Testis (tissue), 5 donors: ENCODE measurements at places on chromosomes 5 and 9. TPM values are rescaled to one million over a fixed set of nuclear protein-coding genes. Genes with fewer than 3 reads are reported as not detected.

Gene ZNF366
- 0.96 TPM for polyA plus RNA-seq

Gene CNTFR
- 11.8 TPM for polyA plus RNA-seq

Gene LRRC14B
- 0.33 TPM for polyA plus RNA-seq

Gene GRIA1
- polyA plus RNA-seq: 5.4 TPM

Gene SGCD
- 5.0 TPM for polyA plus RNA-seq

DNA sequence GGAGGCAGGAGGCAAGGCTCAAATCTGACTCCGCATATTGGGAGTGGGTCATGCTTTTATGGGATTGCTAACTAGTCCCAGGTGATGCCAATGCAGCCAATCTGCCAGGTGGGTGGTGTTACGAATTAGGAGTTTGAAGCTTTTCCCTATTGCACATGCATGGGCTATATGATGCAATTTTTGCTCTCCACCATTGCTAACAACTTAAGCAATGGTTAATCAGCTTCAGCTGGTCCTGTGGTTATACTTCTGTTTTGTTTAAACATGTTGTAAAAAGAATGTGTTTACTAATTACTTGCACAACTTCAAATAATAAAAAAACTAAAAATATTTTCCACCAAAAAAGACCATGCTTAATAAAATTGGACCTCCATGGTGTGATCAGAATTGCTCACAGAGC lies 55.7 kb downstream of the SHC3 start:
- no peaks in the 10 kb centered on the region for H3K27me3 ChIP-seq
- no peaks in the 10 kb centered on the region for H3K4me1 ChIP-seq
- H3K4me3 ChIP-seq: no peak overlapping the region
- no peak for DNase-seq

- DNase-seq: no peak
- H3K36me3 ChIP-seq: no peaks in the 10 kb centered on the region
- H3K27ac ChIP-seq: no peak overlapping the region
- no peaks in the 10 kb centered on the region for H3K4me1 ChIP-seq
Observed at GRCh38 chr9:79896390-79896980, 324.7 kb downstream of the TLE4 start.

DNA sequence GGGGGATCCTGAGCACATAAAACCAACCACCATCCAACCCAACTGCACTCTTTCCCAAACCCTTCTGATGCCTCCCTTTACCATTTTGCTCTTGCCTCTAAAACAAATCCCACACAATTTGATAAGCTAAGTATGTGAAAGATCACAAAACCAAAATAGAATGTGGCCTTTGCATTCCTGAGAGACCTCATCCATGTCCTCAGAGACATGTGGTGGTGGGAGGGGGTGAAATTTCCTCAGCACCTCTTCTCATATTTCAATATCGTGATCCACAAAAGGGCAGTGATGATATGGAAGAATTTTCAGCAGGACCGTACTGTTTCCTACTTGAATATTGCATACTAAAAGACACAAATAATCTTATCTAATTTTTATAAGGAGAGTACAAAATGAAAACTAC lies 423.3 kb downstream of the TLE1 start:
- no peaks in the 10 kb centered on the region for H3K27me3 ChIP-seq
- H3K36me3 ChIP-seq: no peaks in the 10 kb centered on the region
- DNase-seq: no peak
- no peak overlapping the region for H3K4me3 ChIP-seq
- H3K4me1 ChIP-seq: no peaks in the 10 kb centered on the region

GRCh38 chr9:114836769-114837168 lies 30.9 kb upstream of the TNFSF15 start:
- H3K4me1 ChIP-seq: no peaks in the 10 kb centered on the region
- H3K4me3 ChIP-seq: no peak overlapping the region
- no peaks in the 10 kb centered on the region for H3K36me3 ChIP-seq
- no peak for DNase-seq
- H3K27ac ChIP-seq: no peak overlapping the region

- no peaks in the 10 kb centered on the region for H3K27me3 ChIP-seq
- H3K4me1 ChIP-seq: peaks cover 5% of the 10 kb centered on the region
- no peak overlapping the region for H3K27ac ChIP-seq
- no peak overlapping the region for H3K4me3 ChIP-seq
- no peak for DNase-seq
Observed at GRCh38 chr5:78235289-78235688, 59.2 kb downstream of the AP3B1 start.

- H3K4me1 ChIP-seq: peaks cover 19% of the 10 kb centered on the region
- DNase-seq: peak; percentile 63
- no peaks in the 10 kb centered on the region for H3K27me3 ChIP-seq
- H3K36me3 ChIP-seq: no peaks in the 10 kb centered on the region
- no peak overlapping the region for H3K4me3 ChIP-seq
Observed at GRCh38 chr9:128628471-128629048, 28.1 kb downstream of the DYNC2I2 start.

- no peak overlapping the region for H3K4me3 ChIP-seq
- no peak for DNase-seq
- peaks cover 4% of the 10 kb centered on the region for H3K4me1 ChIP-seq
Observed at GRCh38 chr5:34585601-34586104, 70.5 kb upstream of the RAI14 start.

DNA sequence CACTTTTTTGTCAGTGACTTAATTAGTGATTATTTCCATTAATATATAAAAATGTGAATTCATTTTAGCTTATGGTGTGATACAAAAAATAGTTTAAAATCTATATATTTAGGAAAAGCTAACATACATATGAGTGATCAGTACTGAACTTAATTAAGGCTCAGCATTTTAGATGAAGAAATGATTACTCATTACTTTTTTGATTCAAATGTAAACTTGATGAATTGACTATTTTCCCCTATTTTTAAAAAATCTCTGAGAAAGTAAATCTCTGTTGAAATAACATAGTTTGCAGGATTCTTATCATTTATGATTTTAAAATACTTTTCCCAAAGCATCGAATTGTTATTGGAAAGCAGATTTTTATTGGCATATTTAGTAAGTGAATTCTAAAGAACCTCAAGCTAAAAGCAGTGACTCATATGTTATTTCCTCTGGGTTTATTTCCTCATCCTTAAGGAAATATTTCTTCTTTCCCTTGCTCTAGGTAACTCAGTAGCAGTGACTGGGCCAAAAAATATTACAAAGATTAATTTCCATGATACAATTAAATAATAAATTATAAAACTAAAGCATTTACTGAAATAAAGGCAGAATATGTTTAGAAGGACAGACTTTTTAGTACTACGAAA lies 290.6 kb downstream of the FER start:
- H3K4me1 ChIP-seq: no peaks in the 10 kb centered on the region
- H3K36me3 ChIP-seq: no peaks in the 10 kb centered on the region
- DNase-seq: no peak
- no peaks in the 10 kb centered on the region for H3K27me3 ChIP-seq
- no peak overlapping the region for H3K4me3 ChIP-seq

DNA sequence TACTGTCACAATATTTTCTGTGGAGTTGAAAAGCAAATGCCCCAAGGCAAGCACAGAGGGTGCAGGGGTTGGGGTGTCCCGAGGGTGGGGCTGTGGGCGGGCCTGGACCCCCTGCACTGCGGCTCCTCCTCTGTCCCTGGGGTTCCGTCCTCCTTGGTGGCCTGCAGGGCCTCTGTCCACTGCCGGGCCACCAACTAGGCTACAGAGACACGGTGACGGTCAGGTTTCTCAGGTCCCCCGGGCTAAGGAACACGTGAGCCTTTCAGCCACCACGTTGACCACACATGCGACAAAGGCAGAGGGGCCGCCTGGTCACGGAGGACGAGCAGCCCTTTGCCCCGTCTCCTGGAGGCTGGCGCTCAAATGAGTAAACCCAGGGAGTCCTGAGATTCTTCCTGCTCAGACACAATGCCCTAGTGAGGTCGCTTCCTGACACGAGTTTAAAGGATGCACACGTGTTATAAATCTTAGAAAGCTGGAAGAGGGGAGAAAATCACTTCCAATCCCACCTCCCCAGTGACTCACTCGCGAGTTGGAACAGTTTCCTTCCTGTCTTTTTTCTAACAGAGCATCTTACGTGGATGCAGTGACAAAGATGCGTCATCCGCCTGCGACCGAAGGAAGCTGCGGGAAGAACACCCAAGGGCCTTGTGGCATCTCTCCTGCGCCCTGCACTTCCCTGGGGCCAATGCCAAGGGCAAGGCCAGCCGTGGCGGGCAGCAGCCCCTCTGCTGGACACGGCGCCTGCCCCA lies 24.8 kb upstream of the OBP2B start:
- no peak overlapping the region for H3K4me3 ChIP-seq
- H3K27ac ChIP-seq: no peak overlapping the region

DNA sequence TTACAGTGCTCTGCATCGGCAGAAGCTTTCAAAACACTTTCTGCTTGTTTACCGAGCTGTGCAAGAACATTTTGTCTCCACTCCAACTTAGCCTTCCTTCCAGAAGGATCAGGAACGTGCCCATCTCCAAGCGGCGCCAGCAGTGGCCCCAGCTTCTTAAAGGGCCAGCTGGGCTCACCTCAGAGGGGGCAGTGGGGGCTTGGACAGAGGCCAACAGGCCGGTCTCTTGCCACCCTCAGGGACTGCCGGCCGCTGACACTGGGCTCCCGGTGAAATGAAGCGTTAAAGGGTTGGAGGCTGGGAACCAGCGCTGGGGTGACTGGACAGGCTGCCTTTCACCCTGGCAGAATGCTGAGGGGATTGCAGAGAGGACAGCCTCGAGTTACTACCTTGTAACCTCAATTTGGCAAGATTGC lies 67.0 kb upstream of the RNU6ATAC start:
- peaks cover 24% of the 10 kb centered on the region for H3K4me1 ChIP-seq
- no peak overlapping the region for H3K4me3 ChIP-seq
- peak overlapping the region; percentile 74 for H3K27ac ChIP-seq
- H3K36me3 ChIP-seq: no peaks in the 10 kb centered on the region
- peak; percentile 47 for DNase-seq

- H3K4me3 ChIP-seq: no peak overlapping the region
- no peak overlapping the region for H3K27ac ChIP-seq
- no peaks in the 10 kb centered on the region for H3K27me3 ChIP-seq
Observed at GRCh38 chr9:2727966-2728613, 10.8 kb downstream of the KCNV2 start.

- H3K36me3 ChIP-seq: no peaks in the 10 kb centered on the region
- H3K4me3 ChIP-seq: no peak overlapping the region
- H3K27me3 ChIP-seq: no peaks in the 10 kb centered on the region
- no peak overlapping the region for H3K27ac ChIP-seq
- H3K4me1 ChIP-seq: peaks cover 5% of the 10 kb centered on the region
Observed at GRCh38 chr5:138240650-138241385, 27.7 kb upstream of the CDC23 start.

DNA sequence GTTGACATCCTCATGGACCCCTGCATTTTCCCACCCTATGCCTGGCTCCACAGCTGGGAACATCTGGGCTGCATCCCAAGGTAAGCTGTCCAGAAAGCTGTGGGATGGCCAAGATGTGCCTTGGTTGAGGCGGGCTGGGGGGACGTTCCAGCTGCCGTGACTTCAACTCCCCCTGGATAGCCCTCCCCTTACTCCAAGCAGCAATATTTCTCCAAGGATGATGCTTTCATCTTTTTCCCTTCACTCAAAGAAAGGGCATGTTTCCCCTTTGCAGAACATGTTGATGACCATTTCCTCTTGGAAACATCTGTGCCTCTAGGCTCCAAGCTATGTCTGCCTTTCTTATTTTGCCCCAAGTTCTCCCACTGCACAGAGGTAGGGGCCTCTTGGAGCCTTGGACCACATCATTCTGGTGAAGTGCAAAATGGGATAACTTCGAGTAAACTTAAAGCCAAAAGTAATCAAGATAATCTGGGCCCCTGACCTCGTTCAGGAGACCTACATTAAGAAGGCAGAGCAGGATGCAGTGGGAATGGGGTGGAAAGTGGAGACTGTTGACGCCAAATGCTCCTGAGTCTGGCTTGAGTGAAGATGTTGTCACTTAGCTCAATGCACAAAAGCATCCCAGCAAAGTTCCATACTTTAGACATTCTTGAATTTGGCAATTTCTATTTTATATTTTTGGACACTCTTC lies 175.2 kb downstream of the GAS1 start:
- H3K36me3 ChIP-seq: no peaks in the 10 kb centered on the region
- no peaks in the 10 kb centered on the region for H3K27me3 ChIP-seq
- H3K4me1 ChIP-seq: no peaks in the 10 kb centered on the region
- no peak overlapping the region for H3K27ac ChIP-seq

- H3K36me3 ChIP-seq: no peaks in the 10 kb centered on the region
- DNase-seq: no peak
Observed at GRCh38 chr5:146667633-146668272, 151.8 kb upstream of the GPR151 start.

- no peak overlapping the region for H3K4me3 ChIP-seq
- H3K27me3 ChIP-seq: no peaks in the 10 kb centered on the region
- no peaks in the 10 kb centered on the region for H3K4me1 ChIP-seq
- no peak for DNase-seq
Observed at GRCh38 chr5:14081791-14082190, 61.4 kb upstream of the TRIO start.

- no peak overlapping the region for H3K4me3 ChIP-seq
- DNase-seq: no peak
- no peaks in the 10 kb centered on the region for H3K36me3 ChIP-seq
- H3K27me3 ChIP-seq: no peaks in the 10 kb centered on the region
Observed at GRCh38 chr5:56612759-56613158, 202.6 kb upstream of the MAP3K1 start.

DNA sequence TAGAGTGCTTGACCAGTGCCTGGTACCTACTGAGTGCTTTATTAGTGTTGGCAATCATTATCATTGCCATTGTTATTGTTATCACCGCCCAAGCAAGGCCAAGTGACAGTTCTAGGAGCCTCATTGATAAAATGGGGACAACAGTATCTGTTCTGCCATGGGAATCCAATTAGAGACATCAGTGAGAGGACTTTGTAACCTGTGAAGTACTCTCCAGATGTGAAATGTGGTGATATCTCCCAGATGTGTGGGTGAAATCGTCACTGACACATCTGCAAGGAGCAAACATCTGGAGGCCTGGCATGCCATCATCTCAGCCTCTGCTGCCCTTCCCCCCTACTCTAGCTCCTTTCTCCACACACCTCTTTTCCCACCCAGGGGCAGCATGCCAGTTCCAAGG lies 260.8 kb downstream of the PAPPA start:
- H3K4me3 ChIP-seq: no peak overlapping the region
- no peaks in the 10 kb centered on the region for H3K4me1 ChIP-seq
- no peak for DNase-seq
- H3K27ac ChIP-seq: no peak overlapping the region
- H3K36me3 ChIP-seq: no peaks in the 10 kb centered on the region
- H3K27me3 ChIP-seq: no peaks in the 10 kb centered on the region

GRCh38 chr5:111902436-111902835 lies 145.4 kb upstream of the NREP start:
- H3K27me3 ChIP-seq: no peaks in the 10 kb centered on the region
- H3K4me3 ChIP-seq: no peak overlapping the region
- no peaks in the 10 kb centered on the region for H3K36me3 ChIP-seq
- no peaks in the 10 kb centered on the region for H3K4me1 ChIP-seq

- no peaks in the 10 kb centered on the region for H3K27me3 ChIP-seq
- H3K27ac ChIP-seq: no peak overlapping the region
- no peaks in the 10 kb centered on the region for H3K36me3 ChIP-seq
- H3K4me3 ChIP-seq: no peak overlapping the region
- DNase-seq: no peak
Observed at GRCh38 chr9:15206903-15207696, 99.9 kb downstream of the TTC39B start.

- peak overlapping the region; percentile 31 for H3K27ac ChIP-seq
- peak; percentile 58 for DNase-seq
- H3K36me3 ChIP-seq: no peaks in the 10 kb centered on the region
- no peak overlapping the region for H3K4me3 ChIP-seq
- H3K27me3 ChIP-seq: no peaks in the 10 kb centered on the region
Observed at GRCh38 chr5:154370813-154371212, 75.0 kb upstream of the SAP30L start.

- DNase-seq: no peak
- no peaks in the 10 kb centered on the region for H3K27me3 ChIP-seq
- H3K36me3 ChIP-seq: no peaks in the 10 kb centered on the region
- H3K27ac ChIP-seq: no peak overlapping the region
- H3K4me1 ChIP-seq: peaks cover 12% of the 10 kb centered on the region
- no peak overlapping the region for H3K4me3 ChIP-seq
Observed at GRCh38 chr9:134284273-134284672, 42.0 kb upstream of the RXRA start.
